RPMI8226 (cell line): ENCODE measurements at places on chromosomes 1 and 21.

DNA sequence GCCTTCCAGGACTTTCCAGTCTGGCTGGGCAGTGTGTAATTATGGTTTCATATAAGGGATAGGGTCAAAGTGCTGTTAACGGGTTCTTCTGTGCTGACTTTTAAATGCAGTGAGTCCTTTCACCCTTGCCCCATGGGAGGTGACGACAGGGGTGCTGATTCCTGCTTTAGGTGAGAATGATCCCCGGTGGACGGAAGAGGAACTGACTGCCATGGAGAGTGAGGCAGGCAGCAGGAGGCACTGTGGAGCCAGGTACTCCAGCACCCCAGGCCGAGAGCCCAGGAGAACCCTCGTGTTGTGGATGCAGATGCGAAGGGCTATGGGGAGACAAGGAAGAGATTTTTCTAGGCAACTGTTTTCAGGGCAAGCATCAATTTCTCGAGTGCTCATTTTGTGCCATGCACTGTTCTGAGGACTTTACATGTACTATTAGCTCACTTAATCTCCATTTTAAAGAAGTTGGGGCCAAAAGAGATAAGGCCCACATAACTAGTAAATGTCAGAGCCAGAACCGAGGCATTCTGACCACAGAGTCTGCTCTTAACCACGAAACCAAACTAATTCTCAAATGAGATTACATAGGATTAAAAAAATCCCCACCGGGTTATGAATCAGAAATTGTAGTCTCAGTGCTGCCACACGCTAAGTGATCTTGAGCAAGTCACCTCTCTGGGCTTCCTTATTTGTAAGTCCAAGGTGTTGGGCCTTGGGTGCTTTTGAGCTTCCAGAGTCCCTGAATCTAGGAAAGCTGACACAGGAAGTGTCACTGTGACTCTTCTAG lies 28.2 kb downstream of the STPG1 start:
- DNase-seq: peak; percentile 23

- no peak for DNase-seq
Measured at GRCh38 chr1:202754293-202754692, 44.0 kb upstream of the SYT2 start.

DNA sequence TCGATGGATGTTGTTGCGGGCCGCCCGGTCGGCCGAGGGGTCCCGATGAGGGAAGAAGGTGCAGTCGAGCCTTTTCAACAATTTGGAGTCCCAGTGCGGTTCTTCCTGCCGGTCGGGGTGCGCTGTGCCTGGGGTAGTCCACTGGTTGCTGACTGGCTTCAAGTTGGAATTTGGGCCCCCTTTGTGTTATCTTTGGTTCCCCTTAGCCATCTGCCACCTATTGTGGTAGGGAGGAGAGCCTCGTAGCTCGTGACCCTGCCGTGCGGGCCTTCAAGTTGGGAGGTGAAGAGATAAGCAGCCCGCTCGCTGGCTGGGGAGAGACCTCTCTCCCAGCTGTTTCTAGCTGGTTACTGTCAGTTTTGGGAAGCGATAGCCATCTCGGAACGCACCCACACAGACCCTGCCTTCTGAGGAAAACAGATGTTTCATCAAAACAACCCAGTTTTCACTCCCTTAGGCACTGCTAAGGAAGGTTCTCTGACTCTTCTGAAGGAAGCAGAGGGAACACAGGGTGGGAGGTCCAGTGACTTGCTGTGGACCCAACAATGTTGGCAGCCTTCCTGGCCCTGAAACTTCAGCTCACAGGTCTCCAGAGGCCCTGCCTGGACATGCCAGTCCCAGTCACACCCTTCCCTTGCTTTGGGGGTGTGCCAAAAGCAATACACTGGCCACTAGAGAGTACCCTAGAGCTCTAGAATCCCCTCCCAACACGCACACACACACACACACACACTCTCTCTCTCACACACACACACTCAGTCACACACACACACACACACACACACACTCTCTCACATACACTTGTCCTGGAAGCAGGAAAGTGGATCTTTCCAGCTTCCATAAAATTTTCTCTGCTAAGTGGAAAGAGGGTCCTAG lies 1.0 kb downstream of the BTG2 start:
- peak; percentile 89 for DNase-seq

DNA sequence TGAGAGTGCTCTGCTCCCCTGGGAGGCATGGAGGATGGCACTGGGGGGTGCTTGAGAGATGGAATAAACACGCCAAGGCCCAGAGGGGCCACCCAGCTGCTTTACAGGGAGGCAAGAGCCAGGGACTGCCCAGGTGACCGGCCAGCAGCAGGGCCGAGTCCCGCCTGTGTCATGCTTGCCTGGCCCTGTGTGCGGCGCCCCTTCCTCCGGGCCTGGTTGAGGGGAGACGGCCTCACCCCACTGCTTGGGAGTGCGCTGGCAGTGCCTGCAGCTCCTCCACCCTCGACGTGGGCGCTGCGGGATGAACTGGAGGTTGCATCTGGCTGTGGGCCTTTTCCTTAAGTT lies 33.1 kb upstream of the COL6A2 start:
- no peak for DNase-seq

- peak; percentile 66 for DNase-seq
Measured at GRCh38 chr1:23745515-23745914, 2.2 kb downstream of the ELOA start.

GRCh38 chr1:70961374-70961975 lies 86.1 kb downstream of the PTGER3 start:
- no peak for DNase-seq

DNA sequence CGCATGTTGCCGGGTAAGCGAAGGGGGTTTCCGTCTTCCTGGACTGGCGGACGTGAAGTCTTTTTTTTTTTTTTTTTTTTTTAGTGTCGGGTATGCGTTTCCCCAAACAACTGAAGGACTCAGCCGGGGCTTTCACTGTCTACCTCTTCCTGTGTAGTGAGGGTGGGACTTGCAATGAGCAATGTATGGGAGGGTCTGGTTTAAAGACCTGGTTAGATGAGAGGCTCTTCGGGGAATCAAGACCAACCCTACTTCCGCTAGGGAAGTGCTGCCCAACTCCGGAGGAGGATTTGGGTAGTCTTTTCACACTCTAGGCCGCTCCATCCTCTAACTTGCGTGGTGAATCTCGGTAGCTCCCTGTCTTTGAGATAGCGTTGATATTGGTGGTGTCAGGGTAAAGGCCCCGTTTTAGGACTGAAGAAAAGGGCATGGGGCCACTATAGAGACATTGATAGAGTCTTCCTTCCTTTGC lies 754 bp downstream of the PRRC2C start:
- peak; percentile 57 for DNase-seq
